ENCODE measurements at places on chromosomes 2 and 18.
A peak's percentile ranks its signal among the peaks of the same experiment; 100 is the strongest.

DNA sequence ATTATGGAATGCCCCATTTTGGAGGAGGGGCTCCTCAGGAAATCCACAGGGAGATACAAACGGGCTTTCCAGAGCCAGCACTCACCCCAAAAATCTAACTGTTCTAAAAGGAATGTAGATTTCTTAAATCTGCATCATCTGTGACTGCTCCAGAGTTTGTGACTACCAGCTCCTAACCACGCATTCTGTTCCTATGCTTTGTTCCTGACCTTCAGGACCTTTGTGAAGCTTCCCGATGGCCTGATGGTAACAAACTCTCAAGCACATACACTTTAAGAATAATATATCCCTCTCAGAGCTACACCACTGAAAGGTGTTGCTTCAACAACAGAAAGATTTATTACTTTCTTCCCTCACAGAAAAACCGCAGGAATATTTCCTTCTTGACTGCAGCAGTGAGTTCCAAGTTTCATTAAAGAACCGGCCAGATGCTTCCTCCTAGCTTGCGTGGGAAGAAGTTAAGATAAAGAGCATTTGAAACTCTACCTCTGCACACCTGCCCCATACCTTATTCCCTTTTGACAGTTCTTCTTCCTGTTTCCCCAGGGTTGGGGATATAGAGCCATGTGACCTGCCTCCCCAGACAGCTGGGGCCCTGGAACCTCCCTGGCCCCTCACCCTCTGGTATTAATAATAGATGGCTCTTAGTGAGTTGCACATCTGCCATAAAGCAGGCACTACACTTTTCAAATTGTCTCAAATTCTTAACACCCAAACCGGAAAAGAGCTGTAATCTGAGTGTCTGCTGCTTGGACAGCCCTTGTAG, 40.2 kb upstream of the EML4 start:
- DNase-seq = no peak

GRCh38 chr2:234650911-234651310, 154.0 kb upstream of the ARL4C start:
- no peak for DNase-seq

- DNase-seq = no peak
These were observed 77.5 kb downstream of the EPHA4 start for GRCh38 chr2:221494556-221494955.

GRCh38 chr2:170929686-170930050, 615 bp downstream of the GORASP2 start:
- DNase-seq = no peak

DNA sequence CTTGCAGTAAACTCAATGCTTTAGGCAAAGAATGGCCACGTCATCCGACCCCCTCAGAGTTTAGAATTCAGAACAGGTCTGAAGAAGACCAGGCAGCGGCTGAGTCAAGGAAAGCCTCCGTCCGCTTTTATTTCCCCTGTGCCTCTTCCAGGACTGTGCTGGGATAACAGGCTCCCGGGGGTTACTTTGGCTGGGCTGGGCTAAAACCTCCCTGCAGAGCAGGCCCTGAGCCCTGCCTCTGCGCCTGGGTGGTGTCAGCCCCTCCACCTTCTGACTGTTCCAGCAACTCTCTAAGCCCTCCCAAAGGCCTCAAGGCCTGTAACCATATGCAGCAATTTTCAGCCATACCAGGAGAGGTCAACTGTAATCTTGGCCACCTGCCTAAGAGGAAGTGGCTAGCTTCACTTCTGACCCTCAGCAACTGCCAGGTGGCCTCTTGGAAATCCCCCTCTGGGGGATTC, 166.5 kb downstream of the RPIA start:
- DNase-seq = no peak

GRCh38 chr18:63322908-63323634, 3.5 kb upstream of the BCL2 start:
- peak; percentile 63 for DNase-seq

DNA sequence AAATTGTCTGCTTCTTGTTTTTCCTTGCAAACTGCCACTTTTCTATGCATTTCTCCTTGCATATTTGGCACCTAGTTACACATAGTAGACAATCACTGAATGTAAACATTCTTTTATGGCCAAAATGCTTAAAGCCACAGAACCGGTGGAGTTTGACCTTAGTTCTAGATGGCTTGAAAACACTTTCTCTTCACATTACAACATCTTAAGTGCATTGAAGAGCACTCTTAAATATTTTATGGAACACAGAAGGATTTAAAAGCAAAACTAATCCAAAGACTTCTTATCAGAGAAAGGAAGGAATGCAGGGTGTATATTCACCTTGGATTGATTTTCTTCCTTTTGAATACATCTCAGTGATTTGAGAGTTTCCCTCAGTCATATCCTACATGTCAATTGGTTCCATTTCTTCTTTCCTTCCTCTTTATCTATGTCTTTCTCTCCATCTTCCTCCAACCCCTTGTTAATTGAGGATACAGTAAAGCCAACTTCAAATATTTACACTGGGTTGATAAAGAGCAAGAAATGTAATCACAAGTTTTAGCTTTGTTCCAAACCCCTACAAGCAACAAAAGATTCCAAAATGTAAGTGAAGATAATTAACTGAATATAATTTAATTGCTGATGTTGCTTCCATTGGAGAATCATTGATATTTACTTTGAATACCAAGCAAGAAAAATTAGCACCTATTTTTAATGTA, 548.0 kb downstream of the CNTNAP5 start:
- DNase-seq = no peak
